NCI-H1105 treated with DMSO at 0.1 percent for 48 hours (cell line): ENCODE measurements at places on chromosomes 12 and 14.

GRCh38 chr12:81229759-81230158 is 151.9 kb downstream of the ACSS3 start:
- DNase-seq = no peak

DNA sequence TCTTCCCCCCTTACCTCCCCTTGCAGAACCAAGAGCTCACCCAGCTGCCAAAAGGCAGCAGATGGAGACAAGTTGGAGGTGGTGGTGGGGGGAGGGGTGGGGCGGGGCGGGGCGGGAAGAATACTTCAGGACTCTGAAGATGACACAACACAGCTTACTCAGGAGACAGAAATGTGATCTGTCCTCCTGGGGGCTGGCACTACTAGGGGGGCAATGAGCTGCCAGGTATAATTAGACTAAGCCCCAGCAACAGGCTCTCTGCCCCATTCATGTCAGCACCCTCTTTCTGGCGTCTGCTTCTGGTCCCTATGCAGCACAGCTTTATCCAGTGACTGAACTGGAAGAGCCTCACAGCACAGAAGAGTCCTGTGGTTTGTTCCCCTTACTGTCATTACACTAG is 407.0 kb downstream of the MED13L start:
- DNase-seq = no peak

DNA sequence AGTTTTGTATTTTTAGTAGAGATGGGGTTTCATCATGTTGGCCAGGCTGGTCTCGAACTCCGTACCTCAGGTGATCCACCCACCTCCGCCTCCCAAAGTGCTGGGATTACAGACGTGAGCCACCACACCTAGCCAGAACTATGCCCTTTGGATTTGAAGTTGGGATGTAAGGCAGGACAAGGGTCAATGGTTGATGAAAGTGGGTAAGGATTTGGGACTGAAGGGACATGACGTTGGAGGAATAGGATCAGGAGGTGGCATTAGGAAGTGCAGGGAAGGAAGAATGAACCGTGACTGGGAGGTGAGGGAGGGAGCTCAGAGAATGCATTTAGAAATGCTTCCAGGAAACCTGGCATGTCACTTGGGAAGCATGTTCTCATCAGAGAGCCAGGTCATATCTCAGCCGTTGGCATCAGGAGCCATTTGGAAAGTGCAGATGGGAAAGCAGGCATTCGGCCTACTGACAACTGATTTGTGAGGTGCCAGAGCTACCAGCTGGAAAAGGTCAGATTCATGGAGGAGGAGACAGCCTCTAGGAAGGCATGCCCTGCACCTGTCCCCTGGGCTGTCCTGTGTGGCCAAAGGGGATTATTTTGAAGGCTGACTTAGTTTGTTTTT is 2.2 kb downstream of the CRADD start:
- DNase-seq = no peak

- no peak for DNase-seq
These were observed 29.0 kb downstream of the PPFIBP1 start for GRCh38 chr12:27552886-27553560.

DNA sequence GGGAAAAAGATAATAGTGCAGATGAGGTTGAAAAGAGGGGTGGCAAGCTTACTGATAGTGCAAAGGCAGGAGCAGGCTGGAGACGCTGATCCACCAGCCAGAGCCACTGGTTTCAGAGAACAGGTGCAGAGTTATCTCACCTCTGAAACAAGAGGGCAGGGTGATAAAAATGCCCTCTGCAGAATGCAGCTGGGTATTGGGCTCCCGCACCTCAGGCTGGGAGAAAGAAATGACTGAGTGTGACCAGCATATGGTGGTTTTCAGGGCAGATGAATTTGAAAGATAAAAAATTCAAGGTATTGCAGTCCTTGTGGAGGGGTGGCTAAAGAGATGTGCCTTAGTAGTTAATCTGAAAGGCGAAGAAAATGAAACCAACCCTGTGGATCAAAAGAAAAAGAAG is 2.9 kb upstream of the TMEM30B start:
- no peak for DNase-seq
